Fibroblast of upper back skin (primary cell): ENCODE measurements at places on chromosomes 2 and 18.

DNA sequence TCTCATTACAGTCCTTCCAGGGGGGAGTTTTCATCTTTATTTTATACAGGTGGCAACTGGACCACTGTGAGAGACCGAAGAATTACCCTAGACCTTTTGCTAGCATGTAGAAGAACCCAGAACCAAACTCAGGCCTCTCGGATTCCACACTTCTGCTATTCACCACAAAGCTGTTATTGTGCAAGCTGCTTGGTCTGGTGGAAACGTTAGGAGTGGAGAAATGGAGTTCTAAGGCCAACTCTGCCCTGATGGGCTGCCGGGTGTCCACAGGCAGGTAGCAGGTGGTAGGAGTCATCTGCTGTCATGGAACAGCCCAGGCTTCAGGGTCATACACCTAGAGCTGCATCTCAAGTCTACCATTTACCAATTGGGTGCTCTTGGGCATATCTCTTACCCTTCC is 218.8 kb downstream of the BCL11A start:
- no peak for DNase-seq

DNA sequence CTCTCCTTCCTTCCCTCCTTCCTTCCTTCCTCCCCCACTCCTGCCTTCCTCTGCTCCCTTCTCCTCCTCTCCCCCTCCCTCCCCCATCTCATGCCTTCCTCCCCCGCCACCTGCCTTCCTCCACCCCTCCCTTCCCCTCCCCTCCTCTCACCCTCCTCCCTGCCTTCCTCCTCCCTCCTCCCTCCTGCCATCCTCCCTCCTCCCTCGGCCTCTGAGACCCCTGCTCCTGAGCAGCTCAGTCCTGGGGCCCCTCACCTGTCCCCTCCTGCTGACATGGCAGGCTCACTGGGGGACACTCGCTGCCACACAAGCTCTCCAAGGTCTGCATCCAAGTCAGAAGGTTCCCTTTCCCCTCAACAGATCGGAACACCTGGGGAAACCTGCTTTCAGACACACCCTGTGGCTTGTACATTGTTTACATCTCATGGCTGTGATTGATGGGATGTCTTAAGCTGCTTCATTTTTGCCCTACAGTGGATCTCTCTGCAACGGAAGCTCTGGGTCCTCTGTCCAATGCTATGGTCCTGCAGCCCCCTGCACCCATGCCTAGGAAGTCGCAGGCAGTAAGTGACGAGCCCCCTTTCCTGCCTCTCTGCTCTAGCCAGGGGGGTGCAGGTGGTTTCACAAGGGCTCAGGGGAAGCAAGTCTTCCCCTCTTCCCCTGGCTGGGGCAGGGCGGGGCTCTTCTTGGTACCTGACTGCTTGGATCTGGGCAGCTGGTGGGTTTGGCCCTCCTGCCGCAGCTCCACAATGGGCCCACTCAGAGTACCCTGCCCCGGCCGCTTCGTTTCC is 22.9 kb downstream of the ITGB1BP1 start:
- no peak for DNase-seq

DNA sequence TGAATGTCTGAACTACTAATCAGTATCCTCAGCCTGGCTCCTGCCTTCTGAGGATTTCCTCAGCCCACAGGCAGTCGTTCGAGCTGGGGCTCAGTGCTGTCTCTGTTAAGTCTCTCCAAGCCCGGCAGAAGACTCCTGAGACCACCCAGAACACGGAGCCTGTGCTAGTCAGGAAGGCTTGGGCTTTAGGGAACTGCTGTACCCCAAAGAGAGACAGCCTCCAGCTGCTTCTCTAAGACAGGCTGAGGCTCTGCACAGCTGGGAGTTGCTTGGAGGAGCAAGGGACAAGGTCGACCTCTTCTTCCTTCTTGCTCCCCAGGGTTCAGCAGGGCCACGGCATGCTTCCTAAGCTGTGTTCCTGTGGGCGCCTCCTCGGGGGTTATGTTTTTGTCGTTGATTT is 283.4 kb upstream of the MYT1L start:
- DNase-seq: no peak

DNA sequence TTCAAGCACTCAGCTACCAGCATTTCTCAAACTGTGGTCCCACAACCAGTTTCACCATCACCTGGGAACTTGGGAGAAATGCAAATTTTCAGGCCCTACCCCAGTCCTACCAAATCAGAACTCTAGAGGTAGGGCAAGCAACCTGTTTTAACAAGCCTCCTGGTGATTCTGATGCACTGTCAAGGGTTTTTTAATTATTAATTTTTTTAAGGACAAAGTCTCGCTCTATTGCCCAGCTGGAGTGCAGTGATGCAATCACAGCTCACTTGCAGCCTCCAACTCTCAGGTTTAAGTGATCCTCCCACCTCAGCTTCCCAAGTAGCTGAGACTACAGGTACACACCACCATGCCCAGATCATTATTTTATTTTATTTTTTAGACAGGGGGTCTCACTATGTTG is 7.8 kb downstream of the ACMSD start:
- no peak for DNase-seq

- DNase-seq: peak; percentile 82
Measured at GRCh38 chr2:160574468-160575140, 81.0 kb upstream of the RBMS1 start.

- DNase-seq: no peak
Measured at GRCh38 chr2:217154923-217155322, 295.1 kb upstream of the TNP1 start.
